ENCODE measurements at places on chromosomes 16 and 17.

DNA sequence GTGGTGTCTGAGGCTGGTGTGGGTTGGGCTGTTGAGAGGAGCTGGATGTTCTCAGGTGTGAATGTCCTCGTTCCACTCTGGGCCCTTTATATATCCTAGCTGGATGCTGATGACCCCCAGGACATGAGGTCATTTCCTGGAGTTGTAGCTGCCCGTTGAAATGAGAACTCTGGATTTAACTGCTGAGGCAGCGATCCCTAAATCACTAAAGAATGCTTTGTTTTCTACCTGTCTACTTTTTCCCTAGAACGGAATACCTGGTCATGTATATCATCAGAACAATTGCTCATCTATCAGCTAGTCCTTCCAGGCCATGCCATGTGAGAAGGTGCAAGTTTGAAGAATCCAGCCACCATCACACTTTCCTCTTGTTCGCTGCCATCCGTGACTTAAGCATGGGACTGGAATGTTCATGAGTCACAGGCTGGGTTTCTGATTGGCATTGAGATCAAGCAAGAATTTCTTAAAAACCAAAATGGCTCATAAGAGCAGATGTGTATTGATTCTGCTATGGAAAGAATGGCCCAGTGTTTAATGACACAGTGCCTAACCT is at the start of gene KRTAP2-3:
Gene KRTAP2-3 (minus strand): TSS at position 63 of the 553 bp plus-strand sequence. CDS start 64 bp downstream, outside the sequence.
- no peak for DNase-seq

- DNase-seq: no peak
Observed at GRCh38 chr17:2374549-2375285, 26.1 kb downstream of the MNT start.

DNA sequence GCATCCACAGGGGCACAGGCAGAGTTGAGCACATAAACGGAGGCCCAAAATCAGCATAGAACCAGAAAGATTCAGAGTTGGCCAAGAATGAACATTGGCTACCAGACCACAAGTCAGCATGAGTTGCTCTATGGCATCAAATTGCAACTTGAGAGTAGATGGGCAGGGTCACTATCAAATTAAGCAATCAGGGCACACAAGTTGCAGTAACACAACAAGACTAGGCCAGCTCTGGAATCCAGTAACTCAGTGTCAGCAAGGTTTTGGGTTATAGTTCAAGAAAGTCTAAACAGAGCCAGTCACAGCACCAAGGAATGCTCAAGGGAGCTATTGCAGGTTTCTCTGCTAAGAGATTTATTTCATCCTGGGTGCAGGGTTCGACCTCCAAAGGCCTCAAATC is 12.9 kb downstream of the G6PC1 start:
- no peak for DNase-seq

DNA sequence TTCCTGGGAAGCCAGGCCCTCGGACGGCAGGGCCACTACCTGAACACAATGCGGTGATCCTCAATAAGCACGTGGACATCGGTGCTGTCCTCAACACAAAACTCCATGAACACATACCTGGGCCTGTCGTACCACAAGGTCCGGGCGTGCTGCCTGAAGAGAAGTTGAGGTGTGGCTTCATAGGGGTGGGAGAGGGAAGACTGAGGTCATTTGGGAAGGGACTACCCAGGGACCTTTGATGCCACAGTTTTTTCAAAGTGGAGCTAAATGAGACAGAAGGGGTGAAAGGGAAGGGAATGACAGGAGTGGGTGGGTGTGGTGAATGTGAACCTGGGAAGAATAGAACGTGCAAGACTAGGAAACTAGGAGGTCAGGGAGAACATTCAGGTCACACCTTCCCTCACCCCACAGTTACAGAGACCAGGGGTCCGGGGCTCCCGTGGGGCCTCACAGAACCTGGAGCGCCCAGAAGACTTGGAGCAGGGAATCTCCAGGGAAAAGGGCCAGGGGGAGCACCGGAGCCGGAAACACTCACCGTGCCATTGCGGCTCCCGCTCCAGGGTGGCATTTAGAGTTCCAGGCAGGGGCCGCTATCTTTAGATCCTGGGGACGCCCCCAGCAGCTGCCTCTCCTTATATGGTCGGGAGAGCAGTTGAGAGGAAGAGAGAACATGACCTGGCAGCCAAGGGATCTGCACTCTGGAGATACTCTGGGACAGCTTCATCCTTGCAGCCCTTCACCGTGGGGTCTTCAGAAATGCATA is at the start of gene PTGES3L:
Gene PTGES3L (minus strand): TSS at position 570 of the 763 bp plus-strand sequence. CDS start 27 bp downstream, at position 543.
- DNase-seq: no peak

DNA sequence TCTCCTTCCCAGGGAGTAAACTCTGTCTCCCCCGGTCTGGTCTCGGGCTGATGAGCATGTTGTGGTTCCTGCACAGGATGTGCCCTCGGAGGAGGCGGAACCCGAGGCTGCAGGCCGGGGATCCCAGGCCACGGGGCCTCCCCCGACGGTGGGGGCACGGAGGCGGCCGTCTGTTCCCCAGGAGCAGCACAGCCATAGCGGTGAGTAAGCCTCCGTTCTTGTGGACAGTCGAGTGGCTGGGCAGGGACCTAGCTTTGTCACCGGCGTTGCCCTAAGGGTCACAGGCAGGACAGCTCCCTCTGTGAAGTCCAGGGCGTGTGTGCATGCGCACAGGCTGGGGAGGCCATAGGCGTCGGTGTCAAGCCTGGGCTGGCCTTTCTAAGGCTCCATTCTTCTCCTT is 3.5 kb downstream of the ZNF213 start:
- no peak for DNase-seq
